ENCODE measurements at places on chromosomes 3 and 15.

- no peak for DNase-seq
These were observed 7.4 kb downstream of the C3orf62 start for GRCh38 chr3:49269443-49270155.

DNA sequence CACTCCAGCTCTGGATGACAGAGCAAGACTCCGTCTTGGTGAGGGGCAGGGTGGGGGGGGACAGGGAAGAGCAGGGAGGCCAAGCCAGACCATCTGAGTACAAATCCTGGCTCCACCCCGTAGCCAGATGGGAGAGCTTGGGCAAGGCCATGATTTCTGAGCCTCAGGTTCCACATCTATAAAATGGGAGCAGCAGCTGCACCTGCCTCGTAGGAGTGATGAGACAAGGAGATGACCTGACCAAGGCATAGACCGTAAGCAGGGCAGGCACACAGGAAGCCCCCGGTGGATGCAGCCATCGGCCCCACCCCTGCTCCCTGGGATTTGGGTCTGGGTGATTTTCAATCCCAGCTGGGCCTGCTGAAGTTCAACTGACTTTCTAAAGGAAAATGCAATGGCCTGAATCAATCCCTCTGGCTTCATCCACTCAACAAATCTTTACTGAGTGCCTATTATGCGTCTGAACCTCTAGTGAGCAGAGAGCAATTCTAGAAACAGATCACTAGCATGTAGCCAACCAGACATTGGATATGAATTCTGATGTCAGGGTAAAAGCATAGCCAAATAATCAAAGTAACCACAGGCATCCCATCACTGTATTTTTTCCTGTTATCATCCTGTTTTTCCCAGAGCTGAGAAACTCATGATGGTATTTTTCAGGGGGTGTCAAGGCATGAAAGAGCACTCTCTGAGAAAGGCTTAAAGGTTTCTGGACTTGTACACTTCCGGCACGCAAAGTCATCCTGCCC lies 141.2 kb downstream of the NUP210 start:
- DNase-seq: no peak

GRCh38 chr15:87477737-87478686 lies 778.5 kb downstream of the NTRK3 start:
- no peak for DNase-seq

DNA sequence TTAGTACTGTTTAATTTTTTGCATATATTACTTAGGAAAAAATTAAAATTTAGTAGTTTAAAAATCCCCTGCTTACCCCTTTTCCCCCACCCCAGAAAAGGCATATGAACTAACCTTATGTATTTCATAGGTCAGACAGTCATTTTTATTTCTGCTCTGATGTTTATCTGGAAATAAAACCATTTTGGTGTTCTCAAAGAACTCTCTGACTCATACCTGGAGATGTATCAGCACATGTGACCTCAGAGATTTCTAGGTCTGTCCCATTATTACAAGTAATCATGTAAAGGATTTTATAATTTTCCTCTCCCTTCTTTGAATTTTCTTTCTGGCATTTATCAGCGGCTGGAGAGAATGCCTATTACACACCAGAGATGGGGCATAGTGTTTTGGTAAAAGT lies 14.1 kb upstream of the CCR8 start:
- DNase-seq: no peak

DNA sequence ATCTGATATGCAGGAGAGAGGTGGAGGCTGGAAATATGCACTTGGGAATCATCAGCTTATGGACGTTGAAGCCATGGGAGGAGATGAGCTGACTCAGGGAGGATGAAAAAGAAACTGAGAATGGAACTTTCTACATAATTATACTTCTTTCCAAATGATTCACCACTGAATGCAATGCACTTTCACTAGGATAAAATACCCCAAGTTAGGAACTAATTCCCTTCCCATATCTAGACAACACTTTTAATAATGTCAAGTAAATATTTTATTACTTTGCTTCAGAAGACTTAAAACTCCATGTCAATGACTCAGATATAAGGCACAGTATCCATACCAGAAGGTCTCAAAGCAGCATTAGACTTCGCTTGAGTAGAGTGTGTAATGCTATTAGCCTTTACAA lies 24.2 kb downstream of the NPTN start:
- no peak for DNase-seq

- DNase-seq: no peak
These were observed 148.9 kb downstream of the SMAD6 start for GRCh38 chr15:66850996-66851310.

- no peak for DNase-seq
These were observed 46.1 kb downstream of the SMAD6 start for GRCh38 chr15:66747886-66748707.

DNA sequence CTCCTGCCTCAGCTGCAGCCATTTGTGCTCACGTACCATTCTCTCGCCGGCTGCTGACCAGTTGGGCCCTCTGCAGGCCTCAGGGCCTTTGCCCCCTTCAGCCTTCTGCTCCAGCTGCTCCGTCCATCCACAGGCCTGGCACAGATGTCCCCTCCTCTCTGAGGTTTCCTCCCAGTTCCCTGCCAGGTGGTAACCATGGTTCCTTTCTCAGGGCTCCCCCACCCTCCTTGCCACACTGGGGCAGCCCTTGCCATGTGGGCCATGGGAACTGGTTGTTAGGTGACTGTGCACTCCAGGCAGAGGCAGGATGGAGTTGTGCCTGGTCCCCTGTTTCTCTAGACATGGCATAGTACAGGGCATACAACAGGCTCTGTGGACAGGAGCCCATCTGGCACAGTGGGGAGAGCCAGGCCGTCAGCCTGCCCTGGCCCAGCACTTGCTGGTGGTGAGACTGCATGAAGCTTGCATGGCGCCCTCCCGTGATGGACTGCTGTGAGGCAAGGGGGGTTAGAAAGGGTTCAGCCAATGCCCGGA lies 148.9 kb downstream of the DNAJB8 start:
- DNase-seq: no peak

- DNase-seq: no peak
These were observed 83.8 kb downstream of the APBA2 start for GRCh38 chr15:28969511-28970085.

DNA sequence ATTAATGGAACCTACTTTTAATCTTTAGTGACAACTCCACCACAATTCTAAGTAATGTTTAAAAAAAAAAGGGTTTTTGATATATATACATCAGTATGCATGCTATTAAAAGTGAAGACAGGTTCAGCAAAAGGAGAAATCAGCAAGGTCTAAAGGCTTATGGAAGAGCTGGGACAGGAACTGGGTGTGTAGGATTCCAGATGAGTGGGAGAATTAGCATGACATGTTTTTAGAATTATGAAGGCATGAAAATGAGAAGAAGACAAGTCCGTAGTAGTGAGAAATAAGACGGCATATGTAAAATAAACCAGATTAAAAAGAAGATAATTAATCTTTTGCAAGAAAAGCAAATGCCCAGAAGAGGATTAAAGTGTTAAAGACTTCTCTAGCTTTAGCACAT lies 52.0 kb downstream of the CBLB start:
- DNase-seq: no peak

GRCh38 chr15:35813573-35813972 lies 267.6 kb upstream of the DPH6 start:
- no peak for DNase-seq

DNA sequence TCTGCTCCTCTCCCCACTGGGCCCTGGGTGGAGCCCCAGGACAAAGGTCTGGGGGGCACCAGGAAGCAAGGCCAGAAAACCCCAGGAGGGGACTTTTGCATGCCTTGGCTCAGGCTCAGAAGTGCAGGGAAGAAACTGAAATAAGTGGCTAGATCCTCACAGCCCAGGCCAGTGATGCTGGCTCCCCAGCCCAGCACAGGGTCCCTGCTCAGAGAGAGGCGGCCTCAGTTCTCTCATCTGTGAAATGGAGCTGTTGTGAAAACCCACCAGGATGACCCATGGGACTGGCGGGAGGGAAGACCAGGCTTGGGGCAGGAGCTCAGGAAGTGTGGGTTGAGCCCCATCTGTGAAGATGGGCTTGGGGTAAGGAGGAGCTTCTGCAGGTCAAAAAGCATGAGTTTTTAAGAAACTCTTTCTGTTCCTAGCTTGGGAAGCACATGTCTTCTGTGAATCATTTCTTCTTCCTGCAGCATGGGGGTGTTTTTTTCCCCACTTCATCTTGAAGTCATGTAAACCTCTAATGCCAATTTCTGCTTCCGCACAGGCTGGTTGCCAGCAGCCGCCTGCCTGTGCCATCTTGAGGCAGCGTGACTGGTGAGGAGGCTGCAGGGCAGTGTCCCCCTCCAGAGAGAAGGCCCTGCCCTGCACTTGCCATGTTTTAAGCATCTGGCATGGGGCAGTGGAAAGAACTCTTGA lies 118.6 kb downstream of the SMAD6 start:
- DNase-seq: no peak

- DNase-seq: no peak
These were observed 213.1 kb downstream of the RPLP1 start for GRCh38 chr15:69665641-69666111.

DNA sequence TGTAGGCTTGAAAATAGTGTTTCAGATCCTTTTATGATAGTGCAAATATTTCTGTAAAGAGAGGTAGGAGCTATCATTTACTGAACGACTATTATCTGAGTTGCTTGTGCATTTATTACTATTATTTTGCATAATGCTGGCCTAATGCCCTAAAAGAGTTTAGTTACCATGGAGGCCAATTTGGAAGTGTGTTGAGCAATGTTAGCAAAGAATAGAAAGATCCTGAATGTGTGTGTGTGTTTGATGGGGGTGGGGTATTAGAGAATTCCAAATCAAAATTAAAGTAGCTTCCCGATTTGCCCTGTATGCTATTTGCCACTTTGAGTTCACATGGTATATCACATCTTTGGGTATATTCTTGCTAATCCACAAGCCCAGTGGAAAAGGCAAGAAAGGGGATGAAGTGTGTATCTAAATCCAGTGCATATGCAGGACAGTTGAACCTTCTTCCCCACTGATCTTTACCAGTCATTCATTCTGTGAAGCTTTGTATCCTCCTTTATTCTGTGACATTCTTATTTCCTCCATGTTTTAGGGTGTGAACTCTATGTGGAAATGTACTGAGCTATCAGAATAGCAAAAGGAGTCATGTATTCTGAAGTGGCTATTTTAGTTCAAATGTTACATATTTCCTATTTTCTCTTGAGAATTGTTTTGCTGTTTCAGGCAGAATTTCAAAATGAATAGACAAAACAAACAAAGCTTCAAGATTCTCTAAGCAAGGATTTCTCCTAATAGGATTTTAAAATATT lies 45.7 kb upstream of the PLSCR5 start:
- no peak for DNase-seq

DNA sequence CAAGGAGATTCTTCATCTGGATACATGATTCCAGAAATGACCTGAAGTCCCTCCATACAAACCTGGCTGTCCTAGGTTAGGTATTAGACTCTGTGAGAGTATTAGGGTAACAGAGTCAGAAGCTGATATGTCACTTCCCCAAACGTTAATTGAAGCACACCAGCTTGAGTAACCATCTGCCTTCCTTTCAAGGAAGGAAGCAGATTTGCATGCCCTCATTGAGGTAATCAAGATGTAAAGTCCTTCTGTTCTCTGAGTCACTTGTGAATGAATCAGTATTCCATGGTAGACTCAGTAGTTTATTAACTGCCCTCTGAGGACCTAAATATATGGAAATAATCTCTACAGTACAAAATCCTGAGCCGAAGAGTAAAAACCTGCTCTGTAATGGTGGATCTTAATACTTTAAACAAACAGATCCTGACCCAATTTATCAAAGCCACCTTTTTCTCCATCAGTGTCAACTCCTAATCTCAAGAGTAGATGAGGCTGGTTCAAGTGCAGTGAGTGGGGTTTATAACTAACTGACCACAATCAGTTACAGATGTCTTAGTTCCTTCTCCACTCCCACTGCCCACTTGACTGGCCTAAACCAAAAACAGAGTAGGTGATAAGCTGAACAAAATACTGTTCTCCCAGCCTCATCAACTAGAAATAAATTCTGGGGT lies 246.2 kb upstream of the CHRM5 start:
- no peak for DNase-seq

GRCh38 chr3:158733656-158734055 lies 1.4 kb upstream of the RARRES1 start:
- DNase-seq: no peak

DNA sequence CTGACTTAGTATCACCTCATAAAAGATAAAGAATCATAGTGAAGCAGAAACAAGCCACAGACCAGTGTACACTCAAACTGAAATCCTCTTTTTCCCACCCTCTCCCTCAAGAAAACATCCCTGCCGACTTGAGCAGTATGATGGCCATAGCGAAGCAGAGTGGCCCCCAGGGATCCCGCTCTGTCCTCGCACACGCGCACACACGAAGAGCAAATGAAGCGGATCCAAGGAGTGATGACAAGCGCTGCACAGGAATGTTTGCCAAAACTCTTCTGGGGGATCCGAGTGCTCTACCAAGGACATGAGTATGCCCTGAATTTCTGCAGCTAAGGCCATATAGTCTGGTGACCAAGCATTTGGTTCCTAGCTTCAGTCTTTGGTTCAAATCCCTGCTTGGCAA lies 134.5 kb upstream of the C2CD4B start:
- DNase-seq: no peak

DNA sequence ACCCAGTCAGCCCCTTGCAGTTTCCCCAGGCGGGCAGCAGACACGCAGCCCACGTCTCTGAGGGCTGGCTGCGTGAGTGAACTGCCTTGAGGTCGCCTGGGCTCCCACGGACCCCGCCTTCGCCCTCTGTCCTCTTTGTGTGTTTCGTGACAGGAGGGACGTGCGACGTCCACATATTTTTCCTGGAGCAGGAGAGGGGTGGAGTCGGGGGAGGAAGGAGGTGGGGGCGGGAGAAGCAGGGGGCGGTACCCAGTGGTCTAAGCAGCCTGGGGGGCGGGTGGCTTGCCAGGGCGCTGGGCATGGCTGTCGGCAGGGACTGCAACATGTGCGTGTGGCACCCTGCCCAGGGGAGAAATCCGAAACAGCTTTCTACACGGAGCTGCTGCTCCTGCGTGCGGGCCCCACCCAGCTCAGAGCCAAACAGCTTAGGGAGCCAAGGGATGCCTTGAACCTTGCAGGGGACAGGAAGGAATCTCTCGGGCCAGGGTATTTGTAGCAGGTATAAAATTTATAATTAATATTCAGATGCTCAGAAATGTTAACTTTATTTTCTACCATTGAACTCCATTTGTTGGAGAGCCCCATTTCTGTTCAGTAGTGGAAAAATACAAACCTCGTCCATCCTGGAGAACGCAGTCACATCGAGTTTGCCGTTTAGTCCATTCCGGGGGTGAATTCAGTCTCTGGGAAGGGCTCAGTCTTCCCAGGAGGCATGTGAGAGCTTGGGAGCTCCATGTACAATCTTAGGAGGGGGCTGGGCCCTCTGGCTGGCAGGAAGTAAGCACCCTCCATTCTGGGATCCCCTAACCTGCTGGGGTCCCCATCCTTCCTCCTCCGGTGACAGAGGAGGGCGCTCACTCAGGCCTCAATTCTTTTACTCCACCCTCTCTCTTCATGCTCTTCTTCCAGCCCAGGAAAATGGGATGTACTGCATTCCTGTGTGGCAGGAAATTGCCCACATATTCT lies 79.1 kb upstream of the MEF2A start:
- DNase-seq: no peak

- no peak for DNase-seq
These were observed 100.7 kb downstream of the ARPP21 start for GRCh38 chr3:35739964-35740527.

GRCh38 chr3:87498358-87499080 lies 222.1 kb upstream of the POU1F1 start:
- DNase-seq: no peak
